ENCODE measurements at places on chromosomes 11 and 22.

GRCh38 chr22:39356464-39356863 lies 6.7 kb downstream of the SYNGR1 start:
- peak; percentile 42 for DNase-seq

DNA sequence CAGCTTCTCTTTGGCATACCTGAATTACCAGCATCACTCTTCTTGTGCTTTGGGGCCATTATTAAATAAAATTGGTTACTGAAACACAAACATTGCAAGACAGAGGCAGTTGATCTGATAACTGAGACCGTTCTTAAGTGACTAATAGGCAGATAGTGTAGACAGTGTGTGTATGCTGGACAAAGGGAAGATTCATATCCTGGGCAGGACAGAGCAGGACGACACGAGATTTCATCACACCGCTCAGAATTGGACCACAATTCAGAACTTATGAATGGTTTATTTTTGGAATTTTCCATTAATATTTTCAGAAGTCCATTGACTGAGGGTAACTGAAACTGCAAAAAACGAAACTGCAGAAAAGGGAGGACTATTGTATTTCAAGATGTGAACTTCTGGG lies 68.6 kb downstream of the LDLRAD3 start:
- no peak for DNase-seq

DNA sequence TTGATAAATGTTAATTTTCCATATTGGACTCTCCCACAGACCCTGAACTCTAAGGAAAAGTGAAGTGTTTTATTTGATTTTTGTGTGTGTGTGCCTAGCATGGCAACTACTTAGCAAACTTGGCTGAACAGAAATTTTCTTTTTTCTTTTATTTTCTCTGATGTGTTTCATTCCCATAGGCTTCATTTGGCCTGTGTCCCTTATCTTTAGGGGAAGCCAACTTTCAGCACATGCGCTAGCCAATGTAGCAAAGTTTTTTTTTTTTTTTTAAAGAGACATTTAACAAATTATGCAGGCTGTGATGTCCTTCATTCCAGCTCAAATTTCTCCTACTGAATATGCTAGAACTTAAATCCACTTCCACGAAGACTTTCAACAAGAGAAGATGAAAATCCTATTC lies 14.2 kb downstream of the TCF20 start:
- DNase-seq, result no peak

DNA sequence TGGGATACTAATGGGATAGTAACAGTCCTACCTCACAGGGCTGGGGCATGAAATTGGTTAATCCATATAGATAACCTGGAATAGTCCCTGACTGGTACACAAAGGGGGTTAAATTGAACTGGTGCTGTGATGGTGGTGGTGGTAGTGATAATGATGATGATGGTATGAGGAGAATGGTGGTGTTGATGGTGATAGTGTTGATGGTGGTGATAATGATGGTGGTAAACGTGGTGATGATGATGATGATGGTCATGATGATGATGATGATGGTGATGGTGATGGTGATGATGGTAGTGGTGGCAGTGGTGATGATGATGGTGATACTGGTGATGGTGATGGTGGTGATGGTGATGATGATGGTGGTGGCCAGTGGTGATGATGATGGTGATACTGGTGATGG lies 38.7 kb downstream of the SMIM38 start:
- DNase-seq, result no peak

GRCh38 chr11:121048464-121049233 lies 24.7 kb downstream of the TBCEL start:
- no peak for DNase-seq

- DNase-seq, result no peak
These were observed 157.5 kb downstream of the TMEM135 start for GRCh38 chr11:87194985-87195820.

DNA sequence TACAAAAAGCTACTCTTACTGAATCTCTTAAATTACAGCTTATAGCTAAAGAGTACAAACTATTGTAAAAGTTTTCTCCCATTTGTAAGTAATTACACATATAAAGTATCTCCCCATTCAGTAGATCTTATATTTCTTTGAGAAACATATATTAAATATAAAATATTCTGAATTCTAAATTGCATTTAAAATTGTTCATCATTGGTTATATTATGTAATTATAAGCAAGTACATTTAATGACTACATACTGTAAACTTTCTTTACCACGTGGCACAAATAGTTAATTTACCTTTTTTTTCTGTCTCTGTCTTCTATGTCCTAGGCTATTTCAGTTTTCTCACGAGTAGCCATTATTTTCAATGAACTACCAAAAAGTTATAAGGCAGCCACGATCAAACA lies 101.2 kb upstream of the SERPIND1 start:
- DNase-seq, result no peak

DNA sequence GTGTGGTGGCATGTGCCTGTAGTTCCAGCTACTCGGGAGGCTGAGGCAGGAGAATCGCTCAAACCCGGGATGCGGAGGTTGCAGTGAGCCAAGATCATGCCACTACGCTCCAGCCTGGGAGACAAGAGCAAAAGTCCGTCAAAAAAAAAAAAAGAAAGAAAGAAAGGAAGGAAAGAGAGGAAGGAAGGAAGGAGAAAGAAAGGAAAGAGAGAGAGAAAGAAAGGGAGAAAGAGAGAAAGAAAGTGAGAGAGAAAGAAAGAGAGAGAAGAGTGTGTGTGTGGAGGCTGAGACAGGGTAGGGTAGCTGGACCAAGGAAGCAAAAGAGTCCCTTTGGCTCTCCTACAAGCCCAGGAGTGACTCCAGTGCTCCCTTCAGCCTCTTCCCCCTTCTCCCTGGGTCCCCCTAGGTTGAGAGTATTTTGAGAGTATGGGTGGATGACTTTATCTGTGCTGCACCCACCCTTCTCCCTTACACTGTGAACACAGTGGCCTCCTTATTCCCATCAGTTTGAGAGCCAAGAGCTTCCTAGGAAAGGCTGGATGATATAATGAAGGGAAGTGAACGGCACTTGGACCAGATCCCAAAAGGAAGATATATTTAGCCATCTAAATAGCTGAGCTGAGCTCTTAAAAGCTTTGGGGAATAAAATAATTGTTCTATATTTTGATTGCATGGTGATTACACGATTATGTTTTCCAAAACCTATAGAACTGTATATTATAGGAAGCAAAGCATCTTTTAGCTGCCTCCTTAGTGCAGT lies 9.5 kb upstream of the DENND5A start:
- no peak for DNase-seq

DNA sequence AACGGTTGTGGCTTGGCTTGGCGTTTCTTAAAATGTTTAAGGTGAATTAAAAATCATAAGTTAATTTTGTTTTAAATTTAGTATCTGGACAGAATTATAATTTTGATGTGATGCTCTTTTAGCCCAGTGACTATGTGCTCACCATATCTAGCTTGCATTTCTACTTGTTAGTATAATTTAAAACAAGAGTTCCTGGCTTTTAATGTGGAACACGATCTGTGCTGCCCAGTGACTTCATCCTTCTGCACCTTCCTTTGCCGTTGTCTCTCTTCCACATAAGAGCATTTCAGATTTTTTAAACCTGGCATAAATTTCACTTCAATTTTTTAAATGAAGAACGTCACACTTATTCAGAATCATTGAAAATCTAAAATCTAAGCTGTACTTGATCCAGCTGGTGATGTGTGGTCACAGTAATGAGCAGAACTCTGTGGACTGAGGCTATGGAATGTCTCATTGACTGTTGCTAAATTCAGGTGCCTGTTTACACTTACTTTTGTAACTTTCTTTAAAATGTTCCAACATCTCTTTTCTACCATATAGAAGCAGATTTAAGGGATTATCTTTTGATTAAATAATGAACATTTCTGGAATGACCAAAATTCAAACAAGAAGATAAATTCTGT lies 75.4 kb upstream of the ADSL start:
- DNase-seq, result no peak

Measured in C1 segment of cervical spinal cord (tissue), 14 donors.